Psoas muscle (tissue), 8 donors: ENCODE measurements at places on chromosomes 12 and 14.
A peak's percentile ranks its signal among the peaks of the same experiment; 100 is the strongest.

GRCh38 chr12:121806009-121806545, 2.3 kb downstream of the SETD1B start:
- peak; percentile 21 for DNase-seq

- no peak for DNase-seq
These were observed 481.6 kb downstream of the PCNX1 start for GRCh38 chr14:71388862-71389261.

- no peak for DNase-seq
These were observed 354.2 kb downstream of the TMEM132D start for GRCh38 chr12:129549656-129550055.

DNA sequence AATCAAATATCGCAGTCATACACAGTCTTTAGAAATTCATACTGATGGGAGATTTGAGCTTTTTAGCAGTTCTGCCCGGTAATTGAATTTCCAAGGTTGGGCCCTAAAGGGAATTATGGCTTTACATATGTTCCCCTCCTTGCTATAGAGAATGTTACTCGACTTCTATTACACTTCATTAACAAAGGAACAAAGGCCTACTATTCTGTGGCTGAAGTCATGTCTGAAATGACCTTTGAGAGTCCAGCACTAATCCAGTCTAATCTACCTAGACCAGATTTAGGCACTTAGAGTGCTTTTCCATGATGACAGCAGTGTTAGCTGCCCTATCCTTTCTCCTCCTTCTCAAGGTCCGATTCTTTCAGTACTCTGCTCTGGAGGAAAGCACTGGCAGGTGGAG, 305.3 kb downstream of the MED13L start:
- no peak for DNase-seq

DNA sequence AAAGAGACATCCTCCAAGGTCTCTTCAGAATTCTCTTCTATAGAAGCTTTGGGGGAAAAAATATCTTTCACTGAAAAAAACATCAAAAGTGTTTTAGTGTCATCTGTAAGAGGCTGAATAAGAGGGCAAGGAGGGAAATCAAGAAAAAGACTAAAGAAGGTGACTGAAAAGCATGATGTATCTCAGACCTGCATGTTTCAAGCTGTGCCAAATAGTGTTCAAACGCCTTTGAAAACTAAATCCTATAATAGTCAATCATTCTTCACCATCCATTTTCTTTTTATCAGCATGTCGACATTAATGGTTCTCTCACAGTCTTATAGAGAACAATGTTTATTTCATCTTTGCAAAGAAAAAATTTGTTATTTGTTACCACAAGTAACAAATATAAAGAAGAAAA, 94.5 kb downstream of the CEP128 start:
- DNase-seq: no peak

GRCh38 chr14:69683971-69684370, 72.6 kb downstream of the SUSD6 start:
- no peak for DNase-seq

DNA sequence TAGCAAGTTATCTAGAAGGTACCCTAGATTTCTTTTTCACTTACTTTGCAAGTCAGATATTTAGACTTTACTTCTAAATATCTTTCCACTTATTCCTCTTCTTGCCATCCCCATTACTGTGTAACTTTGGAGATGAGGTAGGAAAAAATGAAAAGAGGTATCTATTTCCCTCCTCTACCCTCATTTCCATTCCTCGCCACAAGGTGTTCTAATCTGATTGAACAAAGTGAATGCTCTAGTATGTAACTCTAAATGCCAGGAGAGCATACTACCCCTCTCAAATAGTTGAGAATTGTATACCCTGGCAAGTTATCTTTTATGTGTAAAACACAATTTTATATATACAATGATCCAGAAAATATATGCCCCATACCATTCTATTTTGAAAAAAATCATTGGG, 1.7 kb upstream of the LDHB start:
- no peak for DNase-seq

DNA sequence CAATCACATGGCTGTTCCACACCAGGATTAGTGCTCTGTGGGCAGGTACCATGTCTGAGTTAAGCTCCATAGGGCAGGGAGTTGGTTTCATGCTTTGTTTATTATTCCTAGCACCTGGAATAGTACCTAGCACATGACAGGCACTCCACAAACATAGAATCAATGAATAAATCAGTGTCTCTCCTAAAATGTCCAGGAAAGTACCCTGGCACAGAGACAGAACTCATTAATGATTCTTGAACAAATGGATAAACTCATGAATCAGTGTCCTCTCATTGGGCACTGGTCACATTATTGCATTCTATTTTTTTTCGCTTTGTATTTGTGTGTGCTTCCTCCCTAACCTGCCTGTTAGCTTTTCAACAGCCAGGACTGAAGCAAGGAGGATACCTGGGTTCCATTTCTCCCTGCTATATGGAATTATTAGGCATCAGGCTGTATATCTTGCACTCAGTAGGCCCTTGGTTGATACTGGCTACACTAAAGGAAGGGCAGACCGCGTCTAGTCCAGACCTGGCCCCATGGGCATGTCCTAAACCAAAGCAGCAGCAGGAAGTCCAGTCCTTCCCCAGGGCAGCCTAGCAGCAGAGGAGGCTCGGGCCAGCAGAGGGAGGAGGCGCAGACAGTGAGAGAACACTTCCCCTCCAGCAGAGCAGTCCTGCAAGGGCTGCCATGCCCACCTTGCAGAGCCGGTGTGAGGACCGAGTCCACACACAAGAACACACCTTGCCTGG, 18.4 kb downstream of the HDAC7 start:
- no peak for DNase-seq

DNA sequence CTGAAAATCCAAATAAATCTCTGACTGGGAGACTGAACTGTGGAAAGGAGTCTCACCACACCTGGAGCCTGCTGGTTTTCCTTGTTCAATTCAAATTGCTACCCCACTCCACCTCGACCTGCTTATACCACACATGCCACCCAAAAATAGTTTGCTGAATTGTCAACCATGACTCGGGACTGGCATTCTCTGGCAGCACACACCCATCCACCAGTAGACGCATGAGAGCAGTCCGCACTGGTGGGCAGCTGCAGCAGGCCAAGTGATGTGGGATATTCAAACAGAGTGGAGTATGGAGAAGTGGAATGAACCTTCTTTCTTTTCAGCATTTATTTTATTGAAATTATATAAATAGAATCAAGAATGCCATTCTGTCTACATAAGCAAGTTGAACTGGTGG, 38.7 kb upstream of the SYCP3 start:
- DNase-seq: no peak

GRCh38 chr12:10551375-10551774, 45.7 kb downstream of the EIF2S3B start:
- no peak for DNase-seq

GRCh38 chr14:51097287-51097686, 2.4 kb upstream of the TRIM9 start:
- no peak for DNase-seq

DNA sequence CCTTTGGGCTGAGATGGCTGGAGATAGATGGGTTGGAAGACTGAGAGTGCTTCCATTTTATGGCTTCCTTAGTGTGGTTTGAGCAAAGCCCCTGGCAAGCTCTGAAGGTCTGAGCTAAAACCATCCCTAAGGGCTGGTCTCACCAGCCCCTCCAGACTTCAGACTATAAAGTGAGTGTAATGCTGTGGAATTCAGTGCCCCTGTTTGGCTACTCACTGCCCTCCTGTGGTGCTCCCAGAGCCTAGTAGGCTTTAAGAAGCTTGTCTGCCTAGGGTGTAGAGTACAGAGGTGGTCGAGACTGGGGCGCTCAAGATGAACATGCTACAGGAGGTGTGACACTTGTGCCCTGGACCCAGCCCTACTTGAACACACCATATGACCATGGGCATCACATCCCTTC, 246.7 kb upstream of the FKBP4 start:
- DNase-seq: no peak

DNA sequence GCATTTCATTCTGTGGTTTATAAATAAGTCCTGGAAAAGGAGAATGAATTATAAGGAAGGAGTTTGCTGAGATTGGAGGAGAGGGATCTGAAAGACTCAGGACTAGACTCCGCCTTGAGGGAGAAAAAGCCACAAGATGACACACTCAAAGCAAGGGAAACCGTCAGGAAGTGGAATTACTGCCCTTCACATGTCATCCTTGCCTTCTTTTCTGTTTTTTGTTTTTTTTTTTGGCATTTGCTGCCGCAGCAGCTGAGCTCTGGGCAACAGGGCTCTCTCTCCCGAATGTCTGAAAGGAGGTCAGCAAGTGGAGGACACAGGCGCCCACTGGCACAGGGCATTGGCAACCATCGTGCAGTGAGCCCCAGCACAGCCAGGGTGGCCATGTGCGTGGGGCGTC, 344.9 kb downstream of the DPF3 start:
- no peak for DNase-seq

- DNase-seq: no peak
These were observed 89.1 kb downstream of the MIA2 start for GRCh38 chr14:39322807-39323206.

GRCh38 chr14:98118749-98119148, 1153.2 kb downstream of the BCL11B start:
- DNase-seq: no peak

DNA sequence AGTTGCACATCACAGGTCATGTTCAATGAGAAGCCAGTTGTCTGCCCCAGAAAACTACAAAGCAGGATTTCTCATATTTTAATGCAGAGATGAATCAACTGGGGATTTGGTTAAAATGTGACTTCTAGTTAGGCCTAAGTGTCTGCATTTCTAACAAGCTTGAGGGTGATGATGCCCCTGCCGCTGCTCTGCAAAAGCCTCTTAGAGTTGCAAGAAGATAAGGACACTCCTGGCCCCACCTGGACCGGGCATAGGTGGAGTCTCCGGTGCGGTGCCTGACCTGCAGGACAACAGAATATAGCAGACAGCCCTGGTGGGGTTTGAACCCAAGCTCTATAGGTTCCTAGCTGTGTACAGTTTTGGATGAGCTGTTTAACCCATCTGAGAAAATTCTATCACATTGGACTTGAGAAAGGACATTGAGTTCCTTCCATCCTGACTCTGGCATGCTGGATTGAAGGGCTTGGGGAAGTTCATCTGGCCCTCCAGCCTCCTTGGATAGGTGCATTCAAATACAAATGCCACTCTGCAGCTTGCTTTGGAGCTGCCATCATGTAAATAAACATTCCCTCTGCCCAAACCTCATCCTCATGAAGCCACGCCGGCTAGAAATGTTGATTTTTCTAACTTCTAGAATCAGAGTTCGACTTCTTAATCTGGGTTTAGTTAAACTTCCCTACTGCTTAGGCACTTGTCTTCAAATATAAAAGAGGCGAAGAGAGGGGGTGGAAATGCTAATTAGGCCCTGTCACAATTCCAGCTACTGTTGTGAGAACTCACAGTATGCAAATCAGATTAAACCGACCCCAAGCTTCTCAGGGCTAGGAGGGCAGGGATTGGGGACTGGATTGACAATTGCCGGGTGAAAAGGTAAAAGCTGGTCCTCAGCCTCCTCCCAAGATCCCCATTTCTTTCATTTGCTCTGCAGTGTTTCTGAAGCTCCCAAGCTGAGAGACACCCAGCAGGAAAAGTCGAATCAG, 1225.6 kb downstream of the VRK1 start:
- DNase-seq: no peak

- DNase-seq: no peak
These were observed 11.9 kb downstream of the PTGDR start for GRCh38 chr14:52279408-52279807.

DNA sequence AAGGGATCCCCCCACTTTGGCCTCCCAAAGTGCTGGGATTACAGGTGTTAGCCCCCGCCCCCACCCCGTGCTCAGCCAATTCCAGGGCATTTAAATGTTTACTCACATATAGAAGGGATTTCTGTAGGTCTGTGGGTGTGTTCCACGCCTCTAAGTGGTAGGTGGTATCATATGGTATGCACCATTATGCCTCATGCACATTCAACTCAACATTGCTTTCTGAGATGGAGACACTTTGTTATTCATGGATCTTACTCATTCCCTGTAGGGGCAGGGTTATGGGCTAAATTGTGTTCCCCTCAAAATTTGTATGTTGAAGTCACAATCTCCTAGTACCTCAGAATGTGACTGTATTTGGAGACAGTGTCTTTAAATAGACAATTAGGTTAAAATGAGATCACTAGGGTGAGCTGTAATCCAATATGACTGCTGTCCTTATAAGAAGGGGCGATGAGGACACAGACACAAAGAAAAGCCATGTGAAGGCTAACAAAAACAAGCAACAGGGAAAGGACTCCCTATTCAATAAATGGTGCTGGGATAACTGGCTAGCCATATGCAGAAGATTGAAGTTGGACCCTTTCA, 200.6 kb downstream of the EFCAB11 start:
- DNase-seq: no peak

DNA sequence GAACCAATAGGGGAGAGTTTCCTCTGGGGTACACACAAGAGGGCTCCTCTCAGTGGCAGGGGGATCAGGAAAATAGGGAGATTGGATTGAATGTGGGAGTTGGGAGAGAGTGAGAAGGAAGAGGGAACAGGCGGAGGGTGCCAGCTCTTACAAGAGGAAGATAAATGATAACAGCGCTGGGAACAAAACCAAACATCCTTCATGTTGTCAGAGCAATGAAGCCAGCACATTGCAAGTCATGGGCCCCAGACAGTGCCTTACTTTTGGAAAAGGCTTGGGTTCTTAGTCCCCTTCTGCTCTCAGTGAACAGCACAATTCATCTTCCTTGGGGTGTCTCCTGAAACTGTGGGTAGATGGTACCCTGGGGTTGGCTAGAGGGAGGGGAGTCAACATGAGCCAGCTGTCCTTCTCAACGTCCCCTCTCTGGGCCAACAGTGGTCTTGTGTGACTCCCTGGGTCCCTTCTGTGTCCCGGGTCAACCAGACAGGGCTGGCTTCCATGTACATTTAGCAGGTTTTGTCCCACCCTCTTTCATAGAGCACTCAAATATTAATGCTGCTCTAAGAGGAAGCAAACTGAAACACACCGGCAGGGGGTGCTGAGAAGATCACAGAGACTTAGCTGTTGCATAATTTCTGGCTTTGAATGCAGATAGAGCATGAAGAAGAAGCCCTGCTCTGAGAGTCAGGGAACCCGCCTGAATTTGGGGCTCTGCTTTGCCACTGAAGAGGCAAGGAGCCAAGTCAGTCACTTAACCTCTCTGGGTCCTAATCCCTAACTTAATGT, 138.5 kb downstream of the ESRRB start:
- DNase-seq: no peak

DNA sequence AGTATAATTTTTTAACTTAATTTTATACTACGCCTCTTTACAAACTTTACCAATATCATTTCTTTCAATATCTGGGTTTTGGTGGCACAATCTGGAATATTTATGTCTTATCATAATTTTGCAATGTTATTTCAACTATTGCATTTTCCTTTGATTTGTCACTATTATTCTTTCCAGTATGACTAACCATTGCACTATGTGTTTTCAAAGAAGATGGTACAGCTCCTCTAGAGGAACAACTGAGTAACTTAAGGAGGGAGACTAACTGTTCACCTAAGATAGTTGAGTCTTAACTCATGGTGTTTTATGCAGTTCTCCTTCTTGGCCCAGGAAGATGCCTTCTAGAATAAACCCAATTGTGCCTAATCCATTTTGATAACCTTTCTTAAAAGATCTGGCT, 60.5 kb upstream of the KIF21A start:
- no peak for DNase-seq

DNA sequence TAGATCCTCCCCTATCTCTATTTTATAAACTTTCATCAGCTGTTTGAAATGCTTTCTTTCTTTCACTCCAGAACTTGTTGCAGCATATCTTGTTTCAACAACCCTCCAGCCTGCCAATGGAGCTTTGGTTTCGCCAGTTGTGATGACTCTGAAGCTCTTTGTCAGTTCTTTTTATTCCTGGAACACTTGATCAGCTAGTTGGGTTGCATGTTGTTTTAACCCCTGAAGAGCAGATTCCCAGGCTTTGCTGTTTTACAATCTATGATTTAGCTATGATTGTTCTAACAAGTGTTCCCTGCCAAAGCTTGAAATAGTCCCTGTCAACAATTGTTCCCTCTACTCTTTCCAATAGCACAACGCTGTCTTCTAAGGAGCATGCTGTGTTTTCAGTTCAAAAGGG, 50.6 kb upstream of the FUT8 start:
- DNase-seq: peak; percentile 49
